Erythroblast (primary cell): ENCODE measurements at places on chromosomes 6 and 20.

DNA sequence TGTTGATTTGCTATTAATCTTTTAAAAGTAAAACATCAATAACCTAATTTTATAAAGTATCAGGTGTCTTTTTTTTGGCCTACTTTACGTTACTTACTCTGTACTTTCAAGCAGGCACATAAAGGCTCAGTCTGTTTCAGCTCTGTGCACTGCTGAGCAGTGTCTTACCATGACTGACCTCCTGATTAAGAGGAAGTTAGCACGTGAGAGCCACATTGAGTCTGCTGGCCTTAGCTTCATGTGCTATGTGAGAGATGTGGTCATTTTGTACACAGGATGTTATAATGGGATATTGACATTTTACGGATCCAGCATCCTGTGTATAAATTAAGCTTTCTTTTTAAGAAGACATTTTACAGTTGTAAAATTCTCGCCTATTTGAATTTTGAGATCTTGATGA, 31.9 kb downstream of the ARID1B start:
- no peak for DNase-seq

- DNase-seq: no peak
Measured at GRCh38 chr6:136728976-136729515, 63.2 kb downstream of the MAP3K5 start.

DNA sequence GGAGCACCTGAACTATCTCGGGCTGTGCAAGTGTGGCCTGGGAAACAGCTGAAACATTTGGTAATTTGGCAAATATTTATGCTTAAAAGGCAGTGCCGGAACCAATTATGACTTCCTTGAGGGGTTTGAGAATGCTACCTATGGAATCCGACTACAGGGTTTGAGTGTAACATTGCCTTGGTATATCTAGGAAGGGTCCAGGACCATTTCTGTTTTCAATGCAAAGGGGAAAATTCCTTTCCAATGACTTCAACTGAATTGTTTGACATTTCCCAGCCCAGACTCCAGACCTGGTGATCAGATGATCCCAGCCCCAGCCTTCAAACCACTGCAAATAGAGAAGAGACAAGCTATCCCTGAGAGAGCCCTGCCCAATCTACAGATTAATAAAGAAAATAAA, 4.6 kb upstream of the PPP1R3G start:
- no peak for DNase-seq

DNA sequence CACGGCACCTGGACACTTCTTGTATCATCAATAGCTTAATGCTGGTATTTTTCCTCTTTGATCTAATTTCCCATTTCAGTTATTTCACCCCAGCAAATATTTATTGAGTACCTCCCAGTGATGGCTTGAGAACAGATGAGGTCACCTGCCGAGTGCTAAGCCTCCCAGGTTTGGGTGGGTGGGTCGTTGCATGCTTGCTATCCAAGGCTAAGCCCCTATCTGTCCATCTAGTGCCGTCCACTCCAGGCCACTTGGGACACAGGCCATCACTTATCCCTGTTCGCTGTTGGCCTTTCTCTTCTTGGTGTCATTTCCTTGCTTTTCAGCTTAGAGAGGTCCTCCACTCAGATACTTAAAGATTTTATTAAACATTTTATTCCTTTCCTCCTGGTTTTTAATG, 10.8 kb upstream of the NNAT start:
- no peak for DNase-seq

- DNase-seq: no peak
Measured at GRCh38 chr6:137950581-137950980, 83.5 kb downstream of the TNFAIP3 start.

- peak; percentile 7 for DNase-seq
Measured at GRCh38 chr6:144581812-144582537, 296.8 kb downstream of the UTRN start.

DNA sequence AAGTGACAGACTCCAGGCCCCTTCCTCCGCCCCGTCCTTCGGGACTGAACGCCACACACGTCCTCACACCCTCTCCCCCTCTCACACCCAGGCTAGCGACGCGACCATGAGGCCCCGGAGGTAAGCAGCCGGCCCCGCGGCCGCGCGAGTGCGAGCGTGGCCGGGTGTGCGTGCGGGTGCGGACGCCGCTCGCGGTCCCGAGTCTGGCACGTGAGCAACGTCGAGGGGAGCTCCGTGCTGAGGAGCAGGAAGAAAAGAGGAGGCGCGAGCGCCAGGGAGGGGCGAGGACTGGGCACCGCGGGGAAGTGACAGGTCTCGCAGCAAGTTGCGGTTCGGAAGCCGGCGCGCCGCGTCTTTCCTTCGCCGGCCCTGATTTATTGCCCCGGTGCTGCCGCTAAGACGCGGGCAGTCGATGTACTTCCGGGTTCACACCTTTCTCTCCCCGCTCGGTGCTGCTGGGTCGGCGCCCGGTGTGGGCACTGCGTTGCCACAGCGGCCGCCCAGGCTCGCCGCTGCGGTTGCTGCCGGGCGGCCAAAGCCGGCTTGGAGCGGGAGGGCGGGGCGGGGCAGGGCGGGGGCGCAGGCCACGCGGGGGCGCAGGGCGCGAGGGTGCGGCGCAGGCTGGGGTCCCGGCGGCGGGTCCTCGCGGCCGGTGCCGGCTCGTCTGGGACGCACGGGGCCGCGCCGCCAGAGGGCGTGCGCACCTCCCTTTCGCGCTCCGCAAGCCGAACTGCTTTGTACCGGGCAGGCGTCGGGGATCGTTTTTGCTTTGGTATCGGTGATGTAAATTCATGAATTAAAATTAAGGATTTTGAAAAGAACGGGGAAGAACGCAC, 15.8 kb upstream of the LIN28B start:
- peak; percentile 83 for DNase-seq

DNA sequence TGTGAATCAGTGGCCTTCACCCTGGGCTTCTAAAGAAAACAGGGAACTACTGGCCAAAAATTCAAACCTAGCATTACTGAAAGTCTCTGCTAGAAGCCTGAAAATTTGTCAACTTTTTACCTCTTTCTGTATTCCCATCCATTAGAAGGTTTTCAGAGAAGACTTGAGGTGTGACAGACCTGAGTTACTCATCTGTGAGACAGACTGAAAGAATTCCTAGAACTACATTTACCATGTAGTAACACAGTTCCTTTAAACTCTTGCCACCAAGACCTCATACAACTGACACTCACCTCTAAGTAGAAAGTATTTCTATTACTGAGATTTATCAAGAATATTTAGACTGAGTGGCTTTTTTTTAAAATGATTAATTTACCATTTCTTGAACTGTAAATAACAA, 4.5 kb downstream of the DPM1 start:
- no peak for DNase-seq

- DNase-seq: no peak
Measured at GRCh38 chr6:158642097-158642601, 2.4 kb downstream of the DYNLT1 start.

GRCh38 chr6:121857551-121857950, 422.1 kb downstream of the GJA1 start:
- DNase-seq: no peak

GRCh38 chr6:73085443-73085871, 139.8 kb downstream of the KHDC1L start:
- no peak for DNase-seq

DNA sequence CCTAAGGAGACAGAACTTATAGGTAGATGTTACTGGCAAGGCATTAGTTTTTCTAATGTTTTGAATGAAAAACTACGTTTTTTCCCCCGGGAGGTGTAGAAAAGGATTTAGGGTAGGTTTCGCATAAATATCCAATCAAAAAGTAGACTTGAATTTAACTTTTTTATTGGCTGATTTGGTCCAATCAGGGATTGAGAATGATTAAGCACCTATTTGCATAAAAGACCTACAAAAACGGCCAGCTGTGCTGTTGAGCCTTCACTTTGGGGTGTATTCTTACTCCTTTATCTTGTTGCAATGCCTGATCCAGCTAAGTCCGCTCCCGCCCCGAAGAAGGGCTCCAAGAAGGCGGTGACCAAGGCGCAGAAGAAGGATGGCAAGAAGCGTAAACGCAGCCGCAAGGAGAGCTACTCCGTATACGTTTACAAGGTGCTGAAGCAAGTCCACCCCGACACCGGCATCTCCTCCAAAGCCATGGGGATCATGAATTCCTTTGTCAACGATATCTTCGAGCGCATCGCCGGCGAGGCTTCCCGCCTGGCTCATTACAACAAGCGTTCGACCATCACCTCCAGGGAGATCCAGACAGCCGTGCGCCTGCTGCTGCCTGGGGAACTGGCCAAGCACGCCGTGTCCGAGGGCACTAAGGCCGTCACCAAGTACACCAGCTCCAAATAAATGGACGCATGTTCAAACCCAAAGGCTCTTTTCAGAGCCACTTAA, 113.5 kb upstream of the BTN3A2 start:
- peak; percentile 96 for DNase-seq

GRCh38 chr6:156598071-156598854, 178.9 kb upstream of the ARID1B start:
- DNase-seq: no peak

- DNase-seq: no peak
Measured at GRCh38 chr6:112154711-112155110, 67.3 kb downstream of the FAM229B start.

GRCh38 chr6:106574741-106575458, 54.4 kb downstream of the RTN4IP1 start:
- DNase-seq: no peak

GRCh38 chr6:3912361-3913076, 63.3 kb downstream of the FAM50B start:
- no peak for DNase-seq

- peak; percentile 72 for DNase-seq
Measured at GRCh38 chr6:27312146-27312949, at the start of gene POM121L2. POM121L2 (minus strand) TSS chr6:27312273; CDS start chr6:27312170, 103 bp downstream.

DNA sequence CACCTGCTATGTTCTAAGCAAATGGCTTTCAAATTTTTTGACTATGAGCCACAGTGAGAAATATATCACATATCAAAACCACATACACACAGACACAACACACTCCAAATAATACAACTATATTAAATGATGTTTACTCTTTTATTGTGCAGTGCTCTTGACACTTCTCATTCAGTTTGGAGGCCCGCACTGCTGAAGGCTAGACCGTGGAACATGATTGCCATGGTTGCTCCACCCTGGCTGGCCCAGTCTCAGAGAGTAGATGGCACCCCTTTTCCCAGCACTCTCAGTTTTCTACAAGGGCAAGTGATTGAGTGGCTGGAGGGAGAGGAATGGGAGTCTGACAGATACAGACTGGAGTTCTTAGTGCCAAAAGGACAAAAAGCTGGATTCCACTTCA, 86.9 kb downstream of the SH3BGRL2 start:
- DNase-seq: no peak

- peak; percentile 46 for DNase-seq
Measured at GRCh38 chr6:157982102-157982562, 469 bp downstream of the SYNJ2 start.

DNA sequence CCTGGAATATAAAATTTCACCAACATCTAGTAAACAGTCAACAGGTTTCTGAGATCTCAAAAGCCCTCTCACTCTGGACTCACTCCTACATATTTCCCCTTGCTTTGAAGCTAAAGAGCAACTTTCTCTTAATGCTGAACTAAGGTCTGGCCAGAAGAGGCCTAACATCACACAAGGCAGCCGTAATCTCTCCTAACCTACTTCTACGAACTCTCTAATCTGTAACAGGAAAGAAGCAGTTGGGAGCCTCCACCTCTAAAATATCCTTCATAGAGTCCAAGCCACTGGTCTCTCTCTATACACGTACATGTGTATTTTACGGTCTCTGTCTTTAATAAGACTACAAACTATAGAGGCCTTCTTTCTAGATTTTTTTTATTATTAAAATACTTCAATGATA, 72.0 kb downstream of the REV3L start:
- DNase-seq: peak; percentile 73

GRCh38 chr20:32263398-32263954, 14.0 kb upstream of the KIF3B start:
- no peak for DNase-seq

- DNase-seq: no peak
Measured at GRCh38 chr6:30670760-30671527, 1.9 kb downstream of the DHX16 start.

DNA sequence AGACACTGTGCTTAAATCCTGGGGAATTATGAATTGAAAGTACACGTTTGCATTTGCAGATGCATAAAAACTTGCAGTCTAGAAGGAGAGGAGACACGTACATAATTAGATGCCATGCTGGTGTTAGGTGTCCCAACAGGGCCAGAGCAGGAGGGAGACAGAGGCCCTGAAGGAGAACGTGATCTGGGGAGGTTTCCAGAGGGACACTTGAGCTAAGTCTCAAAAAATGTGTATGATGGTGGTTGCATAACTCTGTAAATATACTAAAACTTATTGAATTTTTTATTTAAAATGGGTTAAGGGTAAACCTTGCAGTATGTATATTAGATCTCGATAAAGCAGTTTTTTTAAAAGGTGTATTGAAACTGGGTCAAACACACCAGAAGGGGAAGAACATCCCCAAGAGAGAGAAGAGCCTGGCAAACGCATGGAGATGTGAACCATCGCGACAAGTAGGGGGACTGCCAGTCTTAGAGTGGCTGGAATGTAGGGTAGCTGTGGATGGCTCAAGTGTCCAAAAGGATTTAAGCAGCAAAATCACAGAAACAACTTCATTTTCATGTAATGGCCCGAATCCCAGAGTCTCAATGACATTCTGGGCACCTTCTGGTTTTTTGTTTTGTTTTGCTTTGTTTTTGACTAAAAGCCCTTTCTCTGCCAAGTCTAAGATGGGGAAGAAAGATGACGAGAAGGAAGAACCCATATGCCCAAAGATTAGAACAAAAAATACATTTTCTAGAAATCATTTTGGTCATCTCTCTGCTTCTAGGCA, 15.3 kb downstream of the TRAF3IP2 start:
- DNase-seq: no peak

GRCh38 chr6:7143476-7143974, 35.8 kb downstream of the RREB1 start:
- DNase-seq: peak; percentile 89

DNA sequence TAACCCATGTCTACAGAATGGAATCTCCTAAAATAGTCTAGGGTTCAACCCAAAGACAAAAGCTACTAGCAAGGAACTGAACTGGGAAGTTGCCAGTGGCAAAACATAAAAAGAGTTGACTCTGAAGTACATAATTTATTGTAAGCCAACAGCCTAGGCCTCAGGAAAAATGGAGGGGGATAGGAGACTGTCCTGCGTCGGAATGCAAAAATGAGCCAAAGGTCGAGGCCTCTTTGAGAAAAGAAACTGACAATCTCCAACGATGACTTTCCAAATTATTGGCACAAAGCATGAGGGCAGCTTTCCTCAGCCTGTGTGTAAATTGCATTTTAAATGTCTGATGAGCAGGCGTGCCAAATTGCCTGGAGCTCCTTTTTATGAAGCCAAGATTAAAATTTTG, 2.1 kb downstream of the COL12A1 start:
- no peak for DNase-seq

- DNase-seq: no peak
Measured at GRCh38 chr6:74170118-74170517, 474.1 kb downstream of the CD109 start.
